NCI-H2029 (cell line): ENCODE measurements at places on chromosomes 7 and 10.

DNA sequence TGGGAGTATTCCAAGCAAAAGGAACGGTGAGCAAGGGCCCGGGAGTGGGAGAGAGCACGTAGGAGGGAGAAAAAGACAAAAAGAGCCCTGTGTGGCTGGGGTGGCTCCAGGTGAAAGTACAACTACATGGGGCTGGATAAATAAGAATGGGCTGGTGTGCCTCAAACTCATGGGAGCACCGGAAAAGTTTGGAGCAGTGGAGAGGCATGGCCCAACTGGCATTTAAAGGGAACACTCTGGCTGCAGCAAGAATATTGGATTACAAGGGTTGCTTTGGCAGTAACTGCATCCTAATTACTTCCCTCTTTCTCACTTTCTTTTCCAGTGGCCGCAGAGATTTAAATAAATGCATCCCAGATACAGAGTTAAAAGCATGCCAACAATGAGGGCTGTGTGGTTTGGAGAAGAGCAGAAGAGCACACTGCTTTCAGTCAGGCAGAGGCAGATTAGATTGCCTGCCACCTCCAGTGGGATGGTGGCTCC is 39.1 kb upstream of the HERPUD2 start:
- no peak for DNase-seq

- DNase-seq: no peak
Measured at GRCh38 chr10:110058212-110058611, 50.4 kb downstream of the ADD3 start.

DNA sequence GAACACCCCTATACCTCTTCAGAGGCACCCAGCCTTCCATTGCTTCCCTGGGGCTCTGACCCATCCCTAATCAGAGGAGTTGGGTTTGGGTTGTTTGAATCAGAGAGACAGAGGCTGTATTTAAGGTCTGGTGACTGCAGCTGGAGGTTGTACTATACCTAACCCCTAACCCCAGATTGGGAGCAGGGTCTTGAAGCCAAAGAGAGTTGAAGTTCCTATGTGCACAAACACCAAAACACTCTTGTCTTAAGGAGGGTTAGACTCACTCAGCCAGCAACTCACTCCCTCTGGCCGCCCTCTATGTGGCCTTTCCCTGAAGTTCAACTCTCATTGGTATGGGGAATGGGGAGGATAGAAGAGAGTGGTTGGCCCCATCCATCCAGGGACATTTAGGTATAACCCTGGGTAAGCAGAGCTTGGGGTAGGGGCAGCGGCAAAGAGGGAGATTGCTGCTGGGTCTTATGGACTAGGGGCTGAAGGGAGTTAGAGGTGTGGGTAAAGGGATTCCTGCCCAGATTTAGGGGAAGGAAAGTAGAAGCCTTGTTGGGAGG is 80.0 kb downstream of the PAX2 start:
- no peak for DNase-seq

GRCh38 chr10:96851281-96851680 is 19.2 kb downstream of the LCOR start:
- no peak for DNase-seq

GRCh38 chr7:35975851-35976454 is 175.1 kb downstream of the SEPTIN7 start:
- peak; percentile 52 for DNase-seq

DNA sequence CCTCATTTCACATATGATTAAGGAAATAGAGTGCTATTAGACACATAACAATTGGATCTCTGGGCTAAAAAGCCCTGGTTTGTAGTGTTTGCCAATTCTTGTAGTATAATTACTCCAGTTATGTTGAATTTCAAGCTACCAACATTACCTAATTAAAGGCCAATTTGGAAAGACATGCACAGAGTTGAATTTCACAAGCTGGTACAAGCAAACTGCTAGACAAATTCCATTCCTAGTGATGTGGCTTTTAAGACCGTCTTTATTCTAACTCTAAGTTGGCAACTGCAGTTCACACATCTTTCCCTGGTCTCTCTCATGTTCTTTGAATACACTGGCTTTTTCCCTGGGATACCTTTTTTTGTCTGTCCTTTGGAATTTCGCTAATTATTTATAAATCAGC is 384.1 kb upstream of the CNTNAP2 start:
- DNase-seq: no peak

- no peak for DNase-seq
Measured at GRCh38 chr10:59857049-59857448, 49.3 kb downstream of the CCDC6 start.

DNA sequence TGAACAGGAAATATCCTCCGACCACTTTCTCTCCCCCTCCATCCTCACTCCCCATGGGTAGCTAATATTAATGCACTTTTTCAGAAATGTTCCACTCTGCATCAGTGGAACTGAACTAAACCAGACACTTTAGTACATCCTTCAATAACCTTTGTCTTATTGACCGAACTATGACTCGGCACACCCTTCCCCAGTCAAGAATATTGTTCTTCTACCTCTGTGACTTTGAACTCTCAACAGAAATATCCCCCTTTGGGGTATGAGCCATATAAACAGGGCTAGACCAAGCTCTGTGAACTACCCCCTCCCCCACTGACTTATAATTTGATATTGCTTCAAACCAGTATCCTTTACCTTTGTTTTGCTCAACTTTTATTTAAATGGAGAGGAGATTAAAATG is 57.9 kb upstream of the CAPZA2 start:
- no peak for DNase-seq

DNA sequence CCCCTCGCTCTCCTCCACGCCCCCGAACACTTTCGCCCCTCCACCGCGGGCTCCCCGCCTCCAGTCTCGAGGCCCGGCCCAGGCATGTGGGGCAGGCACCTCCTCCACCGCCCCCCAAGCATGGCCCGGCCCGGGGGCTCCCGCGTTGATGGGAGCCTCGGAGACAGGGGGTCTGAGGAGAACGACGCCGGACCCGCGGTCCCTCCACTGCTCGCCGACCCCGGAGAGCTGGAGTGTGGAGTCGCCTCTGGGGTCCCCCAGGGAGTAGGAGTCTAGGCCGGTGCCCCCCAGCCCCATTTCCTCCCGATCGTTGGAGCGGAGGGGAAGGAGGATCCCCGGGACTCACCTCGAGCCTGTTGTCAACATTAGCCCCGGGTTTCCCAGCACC is 206 bp downstream of the UPF2 start:
- no peak for DNase-seq

DNA sequence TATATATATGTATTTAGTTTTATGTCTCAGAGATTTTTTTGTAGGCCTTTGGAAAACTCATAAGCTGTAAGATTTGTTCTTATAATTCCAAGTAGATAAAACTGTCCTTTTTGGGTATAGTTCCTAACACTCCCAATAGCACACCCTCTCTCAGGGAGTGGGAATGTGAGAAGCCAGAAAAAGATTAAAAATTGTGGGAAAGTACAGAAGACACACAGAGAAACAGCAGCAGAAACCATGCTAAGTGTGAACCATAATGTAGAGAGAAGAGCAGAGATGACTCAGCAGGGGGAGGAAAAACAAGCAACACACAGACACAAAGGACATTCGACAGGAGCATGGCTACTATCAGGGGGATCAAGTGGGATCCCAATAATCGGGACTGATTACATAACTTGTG is 401.6 kb downstream of the MAGI2 start:
- DNase-seq: no peak

GRCh38 chr7:26588511-26588910 is 275.9 kb downstream of the SKAP2 start:
- peak; percentile 6 for DNase-seq

GRCh38 chr7:30977896-30978564 is 14.3 kb downstream of the GHRHR start:
- DNase-seq: no peak

GRCh38 chr10:11742009-11742778 is at the start of gene ECHDC3:
ECHDC3 (plus strand) TSS chr10:11742382; CDS start chr10:11742577, 195 bp downstream.
- DNase-seq: no peak

DNA sequence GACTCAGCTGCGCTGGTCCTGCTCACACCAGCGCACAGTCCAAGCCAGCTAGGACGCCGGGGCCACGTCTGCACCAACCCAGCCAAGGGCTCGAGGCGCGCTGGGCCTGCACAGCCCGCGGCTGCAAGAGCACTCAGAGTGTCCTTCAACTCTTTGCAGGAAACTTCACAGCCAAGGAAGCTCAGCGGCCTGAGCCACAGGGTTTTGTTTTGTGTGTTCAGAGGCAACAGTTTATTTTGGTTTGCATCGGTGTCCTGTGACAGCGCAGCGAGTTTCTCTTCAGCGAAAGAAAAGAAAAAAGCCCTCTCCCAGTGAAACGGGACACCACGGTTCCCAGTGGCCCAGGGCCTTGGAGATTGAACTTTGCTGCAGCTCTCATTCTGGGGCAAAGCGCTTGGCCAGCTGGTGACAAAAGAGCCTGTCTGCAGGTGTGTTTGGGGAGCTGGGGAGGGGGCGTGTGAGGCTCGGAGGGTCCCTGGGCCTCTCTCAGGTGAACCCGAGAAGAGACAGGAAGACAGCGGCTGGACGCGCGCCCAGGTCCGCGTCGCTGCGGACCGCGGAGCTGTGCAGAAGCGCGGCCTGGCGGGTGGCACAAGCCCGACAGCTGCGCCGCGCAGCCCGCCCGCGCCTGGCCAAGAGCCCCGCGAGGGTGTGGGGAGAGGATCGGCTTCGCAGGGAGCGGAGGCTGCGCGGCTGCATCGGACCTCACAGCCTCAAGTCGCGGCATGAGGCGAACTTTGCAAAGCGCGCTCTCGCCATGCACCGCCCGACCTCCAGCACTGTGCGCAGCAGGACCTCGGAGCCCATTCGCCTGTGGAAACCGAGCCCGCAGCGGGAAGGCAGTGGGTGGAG is 922 bp downstream of the CXCL12 start:
- DNase-seq: no peak

- DNase-seq: no peak
Measured at GRCh38 chr10:92867235-92867634, 18.9 kb downstream of the EXOC6 start.

DNA sequence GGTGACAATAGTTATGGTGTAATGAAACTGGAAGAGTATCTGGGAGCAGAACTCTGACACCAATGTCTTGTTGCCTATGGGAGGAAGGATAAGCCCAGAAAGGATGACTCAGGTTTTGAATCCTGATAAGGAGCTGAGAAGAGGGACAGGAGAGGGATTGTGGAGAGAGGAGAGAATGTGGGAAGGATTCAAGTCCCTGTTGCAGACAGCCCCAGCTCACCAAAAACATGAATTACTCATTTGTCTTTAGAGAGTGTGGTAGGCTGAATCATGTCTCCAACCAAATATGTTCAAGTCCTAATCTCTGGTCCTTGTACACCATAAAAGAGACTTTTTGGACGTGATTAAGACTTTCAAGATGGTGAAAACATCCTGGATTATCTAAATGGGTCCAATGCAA is 206.9 kb upstream of the PHYHIPL start:
- DNase-seq: no peak

DNA sequence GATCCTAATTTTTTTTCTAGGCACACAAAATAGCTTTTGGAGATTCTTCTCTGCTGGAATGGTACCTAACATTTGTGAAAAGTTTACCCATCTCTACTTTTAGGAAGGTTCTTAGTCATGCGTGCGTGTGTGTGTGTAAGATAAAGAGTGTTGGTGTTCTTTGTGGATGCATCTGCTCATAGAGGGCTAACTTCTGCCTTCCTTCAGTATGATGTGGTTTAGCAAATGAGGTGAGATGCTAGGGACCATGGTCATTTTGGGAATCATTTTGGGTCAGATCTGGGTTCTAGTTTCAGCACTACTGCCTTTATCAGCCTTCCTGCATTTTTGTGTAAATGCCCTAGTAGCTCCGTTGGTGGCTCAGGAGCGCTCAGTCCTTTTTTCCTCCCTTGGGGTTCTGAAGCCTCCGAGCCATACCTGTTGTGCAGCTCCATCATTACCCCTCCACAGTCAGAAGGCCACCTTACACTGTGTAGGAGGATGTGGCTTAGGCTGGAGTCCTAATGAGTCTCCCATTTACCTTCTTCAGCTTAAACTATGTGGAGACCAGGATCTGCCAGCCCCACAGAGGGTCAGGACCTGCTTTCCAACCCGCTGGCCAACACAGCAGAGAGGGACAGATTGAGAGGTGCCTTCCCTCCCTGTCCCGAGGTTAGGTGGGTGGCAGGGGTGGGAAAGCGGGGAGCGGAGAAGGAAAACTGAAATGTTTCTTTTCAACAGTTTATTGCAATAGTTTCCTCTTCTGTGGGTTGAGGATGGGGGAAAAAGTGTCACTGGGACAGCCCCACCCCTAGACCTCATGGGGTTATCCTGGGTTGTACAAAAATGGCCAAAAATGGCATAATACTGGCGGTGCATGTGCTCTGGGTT is 31.2 kb downstream of the TSPAN14 start:
- no peak for DNase-seq

- no peak for DNase-seq
Measured at GRCh38 chr7:93747019-93747418, 143.5 kb downstream of the TFPI2 start.

DNA sequence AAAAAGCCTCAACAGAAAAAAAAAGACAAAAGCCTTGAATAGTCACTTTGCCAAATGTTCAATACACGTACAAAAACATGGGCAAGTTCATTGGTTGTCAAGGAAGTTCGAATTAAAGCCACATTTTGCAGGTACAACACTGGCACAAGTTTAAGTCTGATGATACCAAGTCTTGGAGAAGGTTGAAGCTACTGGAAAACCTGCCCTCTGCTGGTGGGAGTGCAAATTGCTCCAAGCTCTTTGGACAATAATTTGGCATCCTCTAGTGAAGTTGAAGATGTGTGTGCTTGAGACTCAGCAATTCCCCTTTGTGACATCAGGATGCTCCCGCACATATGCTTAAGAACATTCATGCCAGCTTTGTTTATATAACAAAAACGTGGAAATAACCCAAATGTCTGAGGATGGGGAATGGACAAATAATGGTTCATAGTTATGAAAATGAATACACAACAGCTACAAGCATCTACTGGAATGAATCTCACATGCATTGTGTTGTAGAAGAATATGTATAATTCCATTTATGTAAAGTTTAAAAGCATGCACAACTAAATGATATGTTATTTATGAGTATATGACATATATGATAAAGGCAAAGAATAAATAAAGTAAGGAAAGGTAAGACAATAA is 120.0 kb upstream of the PLPP4 start:
- no peak for DNase-seq

DNA sequence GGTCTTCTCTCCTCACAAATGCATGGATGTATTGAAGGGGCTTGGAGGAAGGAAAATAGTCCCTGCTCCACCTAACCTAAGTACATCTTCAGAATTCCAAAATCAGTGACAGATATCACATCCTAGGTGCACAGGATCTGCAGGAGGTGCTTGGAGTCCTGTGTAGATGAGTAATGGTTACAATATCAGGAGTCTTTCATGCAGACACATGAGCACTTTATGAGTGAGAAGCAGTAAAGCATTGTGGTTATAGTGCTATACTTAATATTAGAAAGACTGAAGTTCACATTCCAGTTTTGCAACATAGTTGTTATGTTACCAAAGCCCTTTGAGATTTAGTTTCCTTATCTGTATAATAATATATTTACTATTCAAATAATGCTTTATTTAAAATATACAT is 516.7 kb downstream of the NEBL start:
- DNase-seq: no peak
